ENCODE measurements at places on chromosomes 2 and 18.

DNA sequence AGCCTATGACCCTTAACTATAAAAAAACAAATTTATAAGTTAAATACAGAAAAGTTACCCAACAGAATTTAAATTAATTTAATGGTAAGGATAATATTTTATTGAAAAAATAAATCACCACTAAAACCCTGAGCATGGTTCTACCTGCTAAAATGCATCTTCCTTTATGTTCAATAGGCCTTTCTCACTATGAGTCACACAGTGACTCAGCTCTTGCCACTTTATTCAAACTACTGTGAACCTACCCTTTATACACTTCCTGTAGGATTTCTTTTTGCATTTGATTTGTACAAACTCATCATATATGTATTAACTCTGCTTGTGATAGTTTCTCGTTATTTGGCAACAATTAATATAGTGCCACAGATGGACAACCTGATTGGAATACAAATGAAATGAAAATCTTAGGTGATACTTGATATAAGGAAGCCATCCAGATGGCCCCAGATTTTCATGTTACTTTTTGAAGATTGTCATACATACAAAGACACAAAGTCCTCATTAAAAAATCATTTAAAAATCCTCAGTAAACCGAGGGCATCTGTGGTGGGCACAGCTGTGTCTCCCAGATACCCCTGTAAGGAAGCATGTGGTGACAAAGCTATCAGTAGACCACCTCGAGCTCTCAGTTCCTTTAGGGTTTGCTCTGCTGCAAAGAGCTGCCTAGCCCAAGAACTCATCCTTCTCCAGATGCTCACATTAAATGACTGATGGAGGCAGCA, 55.2 kb upstream of the COBLL1 start:
- DNase-seq, result no peak

GRCh38 chr2:27282892-27283291, 663 bp downstream of the TRIM54 start:
- DNase-seq, result no peak

- DNase-seq, result no peak
Observed at GRCh38 chr2:68637047-68637446, 6.3 kb upstream of the PROKR1 start.

DNA sequence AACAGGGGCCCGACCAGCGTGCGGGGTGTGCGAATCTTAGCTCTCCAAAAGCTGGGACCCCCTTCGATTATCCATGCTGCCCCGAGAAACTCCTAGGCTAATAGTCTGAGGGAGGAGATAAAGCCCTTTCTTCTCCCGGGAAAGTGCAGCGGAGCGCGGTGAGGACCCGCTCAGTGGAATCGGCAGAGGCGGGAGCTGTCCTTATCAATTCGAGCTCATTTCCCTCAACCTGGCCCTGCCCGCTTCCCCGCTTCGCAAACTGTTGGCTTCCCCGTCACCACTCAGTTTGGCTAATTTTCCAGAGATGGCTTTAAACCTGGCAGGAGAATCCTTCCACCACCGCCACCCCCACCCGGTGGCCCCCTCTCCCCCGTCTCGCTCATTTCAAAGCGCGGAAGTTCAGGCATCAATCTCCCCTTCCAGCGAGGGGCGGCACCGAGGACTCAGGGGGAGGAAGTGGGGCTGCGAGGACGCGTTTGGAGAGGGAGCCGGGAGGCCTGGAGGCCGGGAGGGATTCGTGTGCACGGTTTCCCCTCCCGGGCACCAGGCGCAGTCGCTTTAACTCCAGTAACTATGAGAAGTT, 1.6 kb downstream of the KLHL14 start:
- DNase-seq, result no peak

- DNase-seq, result no peak
Observed at GRCh38 chr2:149021271-149021719, 17.2 kb upstream of the LYPD6B start.

DNA sequence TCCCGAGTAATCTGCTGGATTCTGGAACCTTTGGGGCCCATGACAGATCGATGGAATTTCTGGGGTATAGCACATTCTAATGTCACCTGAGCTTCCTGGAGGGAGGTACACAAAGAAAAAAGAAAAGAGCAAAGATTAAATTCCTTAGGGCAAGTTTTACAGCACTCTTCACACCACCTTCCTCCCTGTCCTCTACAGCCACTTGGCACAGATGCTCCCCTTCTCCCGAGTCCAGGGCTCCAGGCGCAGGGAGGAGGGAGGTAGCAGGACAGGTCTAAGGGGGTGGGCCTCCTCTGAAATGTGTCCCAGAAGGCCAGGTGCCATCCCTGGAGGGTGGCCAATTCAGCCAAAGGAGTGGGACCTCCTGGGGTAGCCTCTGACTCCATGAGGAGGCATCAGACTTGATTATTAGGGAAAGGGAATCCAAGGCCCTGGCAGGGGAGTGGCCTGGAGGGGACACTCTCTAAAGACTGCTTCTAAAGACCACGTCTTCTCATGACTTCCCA, 50.3 kb downstream of the ANO7 start:
- DNase-seq, result no peak

- DNase-seq, result no peak
Observed at GRCh38 chr18:37430357-37431076, 135.1 kb downstream of the CELF4 start.

DNA sequence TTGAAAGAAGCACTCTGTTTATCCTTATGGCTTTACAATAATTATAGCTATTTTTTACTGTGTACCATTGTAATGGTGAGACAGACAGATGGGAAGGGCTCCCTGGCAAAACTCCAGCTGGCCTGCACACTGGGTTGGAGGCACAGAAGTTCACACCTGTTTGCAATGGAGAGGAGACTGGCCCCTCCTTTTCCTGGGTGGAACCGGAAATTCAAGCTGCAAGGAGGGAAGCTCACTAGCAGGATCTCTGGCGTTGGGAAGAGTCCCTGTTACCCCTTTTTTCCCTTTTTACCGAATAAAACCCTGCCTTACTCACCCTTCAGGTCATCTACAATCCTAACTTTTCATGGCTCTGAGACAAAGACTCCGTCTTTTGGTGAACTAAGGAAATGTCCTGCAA, 100.3 kb upstream of the TFPI start:
- DNase-seq, result peak; percentile 98

DNA sequence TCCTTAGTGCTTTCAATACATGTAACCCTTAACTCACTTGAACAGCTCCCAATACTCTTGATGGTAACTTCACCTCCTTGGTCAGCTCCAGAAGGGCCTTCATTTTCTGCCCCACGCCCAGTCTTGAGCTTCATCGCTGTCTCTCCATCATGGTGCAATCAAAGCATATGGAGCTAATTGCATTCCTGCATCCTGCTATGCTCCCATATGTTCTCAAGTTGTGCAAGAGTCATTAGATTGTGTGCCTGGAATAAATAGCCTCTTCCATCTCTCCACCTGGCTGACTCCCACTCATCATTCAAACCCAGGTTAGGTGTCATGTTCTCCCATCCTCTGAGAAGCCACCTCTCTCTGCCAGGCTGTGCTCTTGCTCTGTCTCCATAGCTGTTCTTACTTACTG, 364.5 kb upstream of the RGPD4 start:
- DNase-seq, result no peak

- DNase-seq, result no peak
Observed at GRCh38 chr2:219056176-219056895, 4.4 kb downstream of the IHH start.

- DNase-seq, result no peak
Observed at GRCh38 chr2:217948897-217949296, 53.9 kb downstream of the TNS1 start.

- no peak for DNase-seq
Observed at GRCh38 chr2:203033395-203033794, 18.7 kb downstream of the NBEAL1 start.

DNA sequence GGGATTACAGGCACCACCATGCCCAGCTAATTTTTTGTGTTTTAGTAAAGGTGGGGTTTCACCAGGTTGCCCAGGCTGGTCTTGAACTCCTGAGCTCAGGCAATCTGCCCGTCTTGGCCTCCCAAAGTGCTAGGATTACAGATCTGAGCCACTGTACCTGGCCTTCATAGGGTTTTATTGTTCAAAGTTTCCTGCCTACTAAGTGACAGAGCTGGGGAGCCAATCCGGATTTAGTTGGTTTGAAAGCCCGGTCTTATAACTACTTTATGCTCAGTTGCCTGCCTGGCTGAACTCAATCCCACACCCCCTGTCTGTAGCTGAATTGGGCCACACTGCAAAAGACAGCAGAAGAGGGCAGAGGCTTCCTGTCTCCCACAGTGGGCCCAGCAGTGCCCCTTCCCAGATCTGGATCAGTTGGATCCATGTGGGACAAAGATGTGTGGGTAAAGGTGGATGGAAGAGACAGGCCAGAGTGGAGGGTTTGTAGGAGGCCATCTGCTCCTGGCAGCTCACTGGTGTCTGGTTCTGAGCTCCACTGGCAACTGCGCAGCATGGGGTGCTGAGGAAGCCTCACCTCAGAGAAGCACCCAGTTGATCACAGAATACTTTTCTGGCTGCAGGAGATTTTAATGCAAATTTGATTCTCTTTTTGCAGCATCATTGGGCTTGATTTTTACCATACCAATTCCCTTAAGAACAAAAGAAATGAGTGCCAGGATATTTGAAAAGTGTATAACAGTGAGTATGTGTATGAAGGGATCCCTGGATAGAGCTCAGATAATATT, 144.9 kb downstream of the DDX1 start:
- DNase-seq, result no peak

GRCh38 chr18:48860269-48861180, 90.2 kb downstream of the SMAD7 start:
- no peak for DNase-seq
